ENCODE measurements at places on chromosomes 2 and 18.
A peak's percentile ranks its signal among the peaks of the same experiment; 100 is the strongest.

GRCh38 chr2:188604579-188604978 is 312.9 kb downstream of the GULP1 start:
- DNase-seq, result no peak

DNA sequence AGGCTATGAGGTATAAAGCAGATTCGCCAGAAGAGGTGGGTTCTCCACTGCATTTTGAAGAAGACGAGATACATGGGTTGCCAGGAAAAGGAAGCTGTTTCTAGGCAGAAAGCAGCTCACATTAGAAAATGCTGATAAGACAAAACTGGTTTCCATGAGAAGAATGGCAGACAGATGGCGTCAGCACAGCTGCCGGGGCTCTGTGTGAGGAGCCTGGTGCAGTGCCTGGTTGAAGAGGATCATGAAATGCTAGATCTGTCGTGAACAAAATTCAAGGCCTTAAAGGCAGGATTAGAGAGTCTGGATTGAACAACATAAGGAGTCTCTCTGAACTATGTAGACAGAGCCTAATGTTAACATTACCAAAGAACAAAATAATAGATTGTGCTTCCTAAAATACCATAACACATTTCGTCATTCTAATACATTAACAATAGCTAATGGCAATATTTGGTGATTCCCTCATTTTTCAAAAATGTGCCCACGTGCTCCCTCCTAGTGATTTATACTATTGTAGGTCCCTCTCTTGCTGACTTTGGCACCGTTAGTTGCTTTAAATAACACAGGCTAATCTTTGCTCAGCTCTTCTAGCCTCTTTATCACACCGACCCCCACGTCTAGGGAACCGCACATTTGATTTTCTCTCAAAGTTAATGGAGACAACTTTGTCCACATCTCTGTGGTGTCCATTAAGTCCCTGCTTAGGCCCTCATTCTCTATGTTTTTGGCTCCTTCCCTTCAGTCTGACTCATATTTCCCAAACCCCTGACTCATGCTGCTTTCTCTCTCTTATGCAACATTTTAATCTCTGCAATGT is 38.2 kb downstream of the EFEMP1 start:
- DNase-seq, result no peak

DNA sequence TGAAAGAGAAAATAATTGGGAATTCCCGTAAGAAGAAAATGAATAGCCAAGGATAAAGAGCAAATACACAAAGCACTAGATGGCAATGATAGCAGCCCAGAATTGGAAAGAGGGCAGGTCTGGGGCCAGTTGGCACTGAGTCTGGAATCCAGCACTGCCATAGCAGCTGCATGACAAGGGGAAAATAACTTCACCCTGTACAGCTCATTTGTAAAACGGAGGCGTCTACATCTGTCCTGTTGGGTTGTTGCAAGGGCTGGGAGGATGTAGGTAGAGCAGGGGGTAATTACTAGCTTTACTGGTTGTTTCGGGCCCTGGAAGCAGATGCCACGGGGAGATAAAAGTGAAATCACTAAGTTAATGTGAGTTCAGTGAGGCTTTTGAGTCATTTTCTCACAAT is 110.0 kb upstream of the RASGRP3 start:
- DNase-seq, result no peak

GRCh38 chr2:74507926-74508520 is 528 bp upstream of the PCGF1 start:
- no peak for DNase-seq

- no peak for DNase-seq
These were observed 82.3 kb upstream of the XPO1 start for GRCh38 chr2:61620244-61621159.

- no peak for DNase-seq
These were observed 137.6 kb downstream of the MBD2 start for GRCh38 chr18:54086863-54087262.

DNA sequence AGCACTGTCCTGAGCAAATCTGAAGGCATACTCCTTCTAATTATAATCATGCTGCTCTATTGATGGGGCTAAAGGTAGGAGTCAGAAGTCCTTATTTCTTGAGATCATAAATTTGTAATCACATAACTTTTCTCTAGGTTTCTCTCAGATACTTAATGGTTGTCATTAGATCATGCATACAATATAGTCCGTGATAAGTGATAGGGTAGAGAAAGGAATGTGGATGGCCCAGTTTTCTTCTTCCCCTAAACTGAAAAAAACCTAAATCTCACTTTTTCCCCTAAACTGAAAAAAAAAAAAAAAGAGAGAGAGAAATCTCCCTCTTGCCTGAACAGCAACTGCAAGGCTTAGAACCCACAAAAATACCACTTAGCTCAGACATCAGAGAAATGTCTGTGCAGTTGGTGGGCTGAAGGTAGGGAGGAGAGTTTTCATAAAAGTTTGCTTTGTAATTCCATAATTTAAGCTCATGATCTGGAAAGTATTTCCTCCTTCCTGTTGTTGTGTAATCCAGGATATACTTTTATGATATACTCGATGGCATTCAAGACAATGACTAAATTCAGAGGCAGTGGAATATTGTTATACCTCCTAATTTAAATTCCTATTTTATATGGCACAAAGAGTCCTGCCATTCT is 79.3 kb upstream of the ITPRID2 start:
- no peak for DNase-seq

DNA sequence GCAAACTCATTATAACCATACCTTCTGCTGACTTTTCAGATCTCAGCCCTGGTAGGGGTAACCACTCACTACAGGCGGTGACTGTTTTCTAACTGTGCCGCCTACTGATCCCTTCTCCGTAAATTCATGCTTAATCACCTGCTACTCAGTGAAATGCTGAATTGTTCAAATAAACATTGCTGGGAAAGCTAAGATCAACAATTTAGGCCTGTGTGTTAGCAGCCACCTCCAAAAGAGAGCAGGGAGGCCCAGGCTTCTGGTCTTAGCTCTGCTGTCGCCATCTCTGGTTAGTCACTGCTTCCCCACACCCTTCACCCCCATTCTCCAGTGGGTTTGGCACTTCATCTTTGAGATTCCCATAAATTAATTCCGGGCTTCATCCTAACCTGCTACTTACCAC is 21.8 kb upstream of the NT5C1B start:
- DNase-seq, result no peak

DNA sequence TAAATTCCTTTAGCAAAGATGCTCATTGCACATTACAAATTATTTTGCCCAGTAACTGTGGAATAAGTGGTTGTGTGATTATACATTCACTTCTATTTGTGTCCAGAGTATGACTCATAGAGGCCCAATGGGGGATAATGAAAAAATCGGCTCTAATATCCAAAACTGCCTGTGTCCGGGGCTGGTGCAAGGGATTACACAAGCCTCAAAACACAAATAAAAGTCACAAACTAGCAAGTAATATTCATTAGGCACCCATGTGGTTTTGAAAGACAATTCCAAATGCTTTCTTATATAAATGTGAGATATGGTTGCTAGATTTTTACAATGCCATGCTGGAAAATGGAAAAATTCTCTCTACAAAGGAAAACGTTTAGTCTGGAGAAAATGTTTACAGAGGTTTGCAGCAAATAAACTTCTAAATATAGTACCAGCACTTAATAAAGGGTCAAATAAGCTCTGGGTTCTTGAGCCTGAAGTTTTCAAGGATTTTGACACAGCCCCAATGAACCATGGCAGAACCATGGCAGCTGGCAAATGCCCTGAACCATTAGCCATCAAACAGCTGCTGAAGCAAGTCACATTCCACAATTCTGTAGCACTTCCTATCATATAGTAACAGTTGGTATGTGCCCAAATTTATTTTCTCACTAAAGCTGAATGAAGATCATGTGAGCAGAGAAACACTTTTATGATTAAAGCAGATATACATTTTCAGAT is 40.5 kb downstream of the IRS1 start:
- no peak for DNase-seq

DNA sequence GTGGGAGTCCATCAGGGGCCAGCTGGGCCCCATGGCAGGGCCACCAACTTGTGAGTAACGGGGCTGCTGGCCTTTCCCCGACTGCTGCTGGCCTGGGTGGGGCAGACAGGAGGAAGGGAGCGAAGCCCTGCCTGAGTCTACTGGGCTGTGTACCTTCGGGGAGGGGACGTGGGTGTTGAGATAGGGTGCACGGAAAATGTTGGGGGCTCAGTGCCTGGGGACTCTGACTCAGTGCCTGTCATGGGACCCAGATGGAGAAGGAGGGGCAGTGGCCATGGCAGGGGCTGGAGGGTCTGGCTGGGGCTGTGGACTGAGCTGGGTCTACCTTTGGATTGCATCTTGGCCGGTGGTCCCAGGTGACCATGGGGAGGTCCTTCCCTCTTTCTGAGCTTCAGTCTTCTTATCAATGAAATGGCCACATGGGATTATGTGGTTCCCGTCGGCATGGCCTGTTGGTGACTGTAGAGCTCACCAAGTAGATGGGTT is 4.0 kb downstream of the SLC4A3 start:
- no peak for DNase-seq

GRCh38 chr2:238240757-238241711 is 1.2 kb upstream of the HES6 start:
- DNase-seq, result no peak

- DNase-seq, result no peak
These were observed 64.4 kb downstream of the IKZF2 start for GRCh38 chr2:213087040-213087439.

GRCh38 chr2:145593991-145594614 is 1074.2 kb upstream of the ZEB2 start:
- DNase-seq, result no peak

DNA sequence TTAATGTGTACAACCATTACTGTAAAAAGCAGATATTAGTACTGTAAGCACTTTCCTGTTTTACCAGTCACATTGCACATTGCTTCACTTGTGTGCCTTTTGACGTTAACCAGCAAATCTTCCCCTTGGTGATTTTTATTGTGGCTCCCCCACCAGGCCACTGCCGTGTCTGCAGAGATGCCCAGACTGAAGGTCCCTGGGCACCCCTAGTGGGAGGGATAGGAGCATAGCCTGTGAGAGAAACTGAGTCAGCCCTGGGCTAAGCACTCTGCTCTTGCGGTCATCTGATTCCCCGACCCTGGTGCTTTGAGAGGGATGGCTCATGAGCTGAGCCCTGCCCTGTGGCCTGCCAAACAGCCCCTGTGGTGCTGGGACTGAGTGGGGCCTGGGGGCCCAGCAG is 73.4 kb downstream of the INPP4A start:
- DNase-seq, result peak; percentile 27

DNA sequence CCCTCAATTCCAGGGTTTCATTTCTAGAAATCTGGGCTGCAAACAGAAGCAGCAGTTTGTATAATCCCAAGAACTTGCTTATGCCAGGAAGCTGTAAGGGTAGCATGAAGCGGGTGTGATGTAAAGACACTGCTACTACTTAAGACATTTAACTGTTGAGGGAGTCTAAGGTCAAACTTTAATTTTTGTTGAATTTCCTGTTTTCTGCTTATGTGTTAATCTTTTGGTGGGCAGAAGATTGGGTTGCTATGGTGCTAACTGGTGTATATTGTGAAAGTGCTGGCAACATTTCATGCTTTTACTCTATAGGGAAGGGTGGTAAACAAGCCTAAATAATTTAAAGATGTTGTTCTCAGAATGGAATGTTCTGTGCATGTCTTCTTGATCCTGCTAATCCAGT is 2.7 kb downstream of the NCOA1 start:
- no peak for DNase-seq

DNA sequence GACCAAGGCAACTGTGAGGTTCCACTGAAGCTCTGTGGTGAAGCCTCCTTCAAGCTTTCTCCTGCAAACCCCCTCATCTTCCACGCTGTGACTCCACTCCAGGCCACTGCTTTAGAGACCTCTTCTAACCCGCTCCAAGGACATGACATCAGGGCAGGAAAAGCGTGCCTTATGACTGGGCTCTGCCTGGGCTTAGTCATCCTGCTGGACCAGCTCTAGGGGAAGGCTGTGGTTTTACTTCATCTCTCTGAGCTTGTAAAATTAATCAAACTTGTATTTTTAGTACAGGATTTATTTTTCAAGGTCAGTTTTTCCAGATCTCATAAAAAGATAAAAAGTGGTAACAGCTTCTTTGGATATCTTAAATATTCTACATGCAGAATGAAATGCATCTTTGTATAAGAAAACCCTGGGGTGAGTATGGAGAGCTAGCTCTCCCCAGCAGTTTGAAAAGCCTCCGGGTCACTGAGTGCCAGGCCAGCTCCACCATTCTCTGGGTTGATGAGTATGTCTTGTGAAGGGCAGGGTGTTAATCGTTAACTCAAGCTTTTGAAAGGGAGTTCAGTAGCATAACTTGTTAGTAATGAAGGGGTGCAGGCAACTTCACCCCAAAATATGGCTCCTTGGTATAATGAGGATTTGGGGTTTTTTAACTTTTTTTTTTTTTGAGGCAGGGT is 33.1 kb upstream of the YPEL5 start:
- DNase-seq, result no peak

- DNase-seq, result peak; percentile 37
These were observed 11.4 kb downstream of the HK2 start for GRCh38 chr2:74845217-74845751.

All from stimulated activated CD4-positive, alpha-beta T cell treated with anti-CD3 and anti-CD28 coated beads, TNF-alpha, amount 100 ng/mL, for 24 hours (primary cell).